ENCODE measurements at places on chromosomes 3 and 15. TPM values are rescaled to one million over a fixed set of nuclear protein-coding genes. Genes with fewer than 3 reads are reported as not detected.
A peak's percentile ranks its signal among the peaks of the same experiment; 100 is the strongest.

The GOLGA8S gene
- 0.14 TPM for total RNA-seq

The NLGN1 gene
- total RNA-seq, result 0.91 TPM

DNA sequence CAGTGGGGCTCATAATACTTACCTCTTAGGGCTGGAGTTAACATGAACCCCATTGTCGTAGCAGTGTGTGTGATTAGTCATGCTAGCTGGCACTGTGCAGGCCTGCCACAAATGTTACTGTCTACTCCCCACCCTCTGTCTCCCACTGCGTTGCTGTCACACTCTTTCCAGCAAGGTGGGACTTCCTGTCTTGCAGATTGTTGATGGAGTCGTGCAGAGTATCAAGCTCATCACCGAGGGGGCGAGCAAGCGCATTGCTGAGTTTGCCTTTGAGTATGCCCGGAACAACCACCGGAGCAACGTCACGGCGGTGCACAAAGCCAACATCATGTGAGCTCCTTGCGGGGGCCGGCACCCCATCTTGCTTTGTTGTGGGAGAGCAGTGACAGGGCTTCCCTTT is 12.9 kb downstream of the IDH3A start:
- no peak for DNase-seq

GRCh38 chr3:13046569-13047274 is 26.5 kb downstream of the IQSEC1 start:
- DNase-seq, result no peak

GRCh38 chr3:73734211-73735089 is 109.7 kb upstream of the PDZRN3 start:
- DNase-seq, result peak; percentile 9

DNA sequence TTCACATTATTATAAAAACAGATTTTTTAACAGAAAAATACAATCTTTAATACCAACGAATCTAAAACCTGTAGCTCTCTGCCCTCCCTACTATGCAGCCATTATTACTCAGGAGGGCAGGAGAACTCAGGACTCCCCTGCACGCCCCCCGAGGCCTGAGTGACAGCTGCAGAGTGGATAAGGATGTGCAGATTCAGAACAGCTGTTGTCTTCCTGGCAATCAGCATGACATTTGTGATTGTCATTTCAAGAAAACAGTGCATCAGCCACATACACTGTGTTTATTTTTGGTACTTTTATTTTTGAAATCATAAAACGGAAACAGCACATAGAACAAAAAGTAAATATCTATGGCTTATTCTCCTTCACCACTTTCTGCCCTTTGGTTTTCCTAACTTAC is 450.8 kb downstream of the OCA2 start:
- DNase-seq, result no peak

The ZIC4 gene
- total RNA-seq, result not detected

GRCh38 chr3:12875857-12876836 is 34.8 kb upstream of the RPL32 start:
- no peak for DNase-seq

The RBSN gene
- 19.6 TPM for total RNA-seq

- DNase-seq, result no peak
Observed at GRCh38 chr3:132638706-132639105, 20.9 kb downstream of the ACAD11 start.

DNA sequence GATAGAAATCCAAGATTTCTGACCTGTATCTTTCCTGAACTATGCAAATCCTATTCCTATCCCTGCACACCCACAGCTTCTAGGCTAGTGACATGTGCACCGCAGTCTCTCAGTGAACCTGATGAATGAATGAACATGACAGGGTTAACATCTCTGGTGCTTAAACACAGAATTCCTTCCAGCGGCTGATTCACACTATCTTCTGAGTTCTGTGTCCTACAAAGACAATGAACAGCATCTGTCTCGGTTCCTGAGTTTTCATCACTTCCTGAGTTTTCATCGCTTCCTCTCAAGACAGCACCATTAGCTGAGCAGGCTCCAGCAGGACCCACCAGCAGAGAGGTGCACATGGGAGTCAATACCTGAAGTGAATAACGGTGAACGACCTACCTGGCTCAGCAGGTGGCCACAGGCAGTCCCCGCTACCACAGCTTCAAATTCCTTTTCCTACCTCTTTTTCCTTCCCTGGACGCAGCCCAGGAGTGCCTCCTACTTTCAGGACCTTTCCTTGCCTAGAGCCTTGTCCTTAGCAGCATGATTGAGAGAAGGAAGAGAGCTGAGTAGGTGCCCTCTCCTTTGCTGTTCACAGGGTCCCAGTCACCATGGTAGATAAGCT is 113.5 kb downstream of the IGF2BP2 start:
- DNase-seq, result no peak

- DNase-seq, result peak; percentile 9
Observed at GRCh38 chr3:130990282-130990681, 36.3 kb downstream of the ASTE1 start.

The TMF1 gene
- total RNA-seq, result 46.8 TPM

- peak; percentile 59 for DNase-seq
Observed at GRCh38 chr3:126389112-126389793, 5.5 kb upstream of the CFAP100 start.

GRCh38 chr3:82473864-82474541 is 712.6 kb upstream of the GBE1 start:
- DNase-seq, result no peak

The FRMD5 gene
- total RNA-seq, result 17.0 TPM

DNA sequence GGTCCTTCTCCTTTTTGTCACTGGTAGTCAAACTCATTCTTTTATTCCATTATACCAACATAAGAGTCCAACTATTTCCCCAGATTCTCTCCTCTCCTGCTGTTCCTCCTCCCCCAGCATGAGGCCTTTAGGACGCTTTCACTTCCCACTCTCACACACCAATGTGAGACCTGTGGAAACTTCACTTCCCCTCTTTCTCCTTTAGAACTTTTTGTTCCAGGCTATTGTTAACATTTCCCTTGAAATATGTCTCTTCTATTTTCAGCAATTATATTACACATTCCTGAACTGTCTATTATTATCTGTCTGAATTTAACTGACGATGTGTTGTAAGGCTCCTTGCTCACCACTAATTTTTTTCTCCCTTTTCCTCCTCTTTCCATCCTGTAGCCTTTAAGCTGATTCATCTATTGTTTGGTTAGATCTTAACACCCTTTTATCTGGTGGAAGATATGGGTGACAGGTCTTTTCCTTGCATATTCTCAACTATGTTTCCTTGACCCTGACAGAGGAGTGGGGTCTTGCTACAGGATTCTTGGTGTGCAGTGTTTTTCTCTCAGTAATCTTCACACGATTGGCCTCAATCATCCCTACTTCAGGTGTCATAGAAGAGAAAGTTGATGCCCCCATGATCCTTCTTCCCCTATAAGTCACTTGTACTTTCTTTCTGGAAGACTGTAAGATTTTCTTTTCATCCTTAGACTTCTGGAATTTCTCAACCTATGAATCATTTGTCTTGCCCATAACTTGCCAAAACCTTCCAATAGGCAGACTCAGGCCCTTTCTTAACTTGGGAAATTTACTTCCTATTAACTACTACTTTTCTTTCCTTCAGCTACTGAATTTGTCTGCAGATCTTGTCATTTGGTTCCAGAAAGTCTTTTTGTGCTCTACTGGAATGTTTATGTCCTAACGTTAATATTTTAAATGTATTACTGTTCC is 5.9 kb downstream of the CYP19A1 start:
- DNase-seq, result peak; percentile 33

The GOLGA8N gene
- total RNA-seq, result 3.0 TPM

The OXSM gene
- 7.1 TPM for total RNA-seq

DNA sequence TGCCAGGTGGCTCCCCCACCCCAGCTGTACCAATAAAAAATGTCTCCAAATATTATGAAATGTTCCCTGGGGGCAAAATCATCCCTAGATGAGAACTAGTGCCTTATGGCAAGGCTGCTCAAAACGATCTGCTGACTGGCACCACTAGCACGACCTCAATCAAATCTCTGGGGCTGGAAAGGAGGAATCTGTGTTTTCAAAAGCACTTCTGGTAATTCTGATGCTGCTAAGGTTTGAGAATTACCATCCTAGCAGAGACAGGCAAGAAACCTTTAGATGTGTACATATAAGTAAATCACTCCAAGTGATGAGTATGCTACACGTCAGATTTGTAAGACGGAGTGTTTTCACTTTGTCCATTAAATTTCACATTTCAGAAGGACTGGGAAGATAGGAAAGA is 360.1 kb upstream of the THRB start:
- DNase-seq, result no peak

DNA sequence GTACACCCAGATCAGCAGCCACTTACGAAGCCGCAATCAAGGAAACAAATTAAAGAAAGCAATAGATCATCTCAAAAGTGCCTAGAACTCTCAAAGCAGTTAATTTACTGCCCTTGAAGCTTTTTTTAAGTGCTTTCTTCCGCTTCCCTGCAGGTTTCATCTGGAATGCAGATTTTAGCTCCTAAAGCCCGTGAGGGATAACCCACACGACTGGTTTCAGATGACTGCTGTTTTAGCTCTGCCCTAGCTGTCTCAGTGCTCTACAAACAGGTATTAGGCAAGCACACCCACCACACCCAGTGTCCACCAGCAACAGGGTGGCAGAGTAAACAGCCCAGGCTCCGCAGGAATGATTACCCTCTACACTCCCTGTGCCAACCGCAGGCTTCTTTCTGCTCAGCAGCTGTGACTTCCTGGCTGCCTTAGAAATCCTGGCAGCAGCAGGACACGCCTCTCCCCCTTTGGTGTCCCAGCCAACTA is 126.0 kb downstream of the FMN1 start:
- DNase-seq, result peak; percentile 23

DNA sequence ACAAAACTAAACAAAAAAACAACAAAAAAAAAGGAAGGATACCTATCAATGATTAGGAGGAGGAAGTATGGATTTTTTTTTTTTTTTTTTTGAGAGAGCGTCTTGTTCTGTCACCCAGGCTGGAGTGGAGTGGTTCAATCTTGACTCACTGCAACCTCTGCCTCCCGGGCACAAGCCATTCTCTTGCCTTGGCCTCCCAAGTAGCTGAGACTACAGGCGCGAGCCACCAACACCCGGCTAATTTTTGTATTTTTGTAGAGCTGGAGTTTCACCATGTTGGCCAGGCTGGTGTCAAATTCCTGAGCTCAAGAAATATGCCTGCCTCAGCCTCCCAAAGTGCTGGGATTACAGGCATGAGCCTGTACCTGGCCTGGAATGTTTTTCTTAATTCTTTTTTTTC is 195.8 kb downstream of the CBLB start:
- no peak for DNase-seq

DNA sequence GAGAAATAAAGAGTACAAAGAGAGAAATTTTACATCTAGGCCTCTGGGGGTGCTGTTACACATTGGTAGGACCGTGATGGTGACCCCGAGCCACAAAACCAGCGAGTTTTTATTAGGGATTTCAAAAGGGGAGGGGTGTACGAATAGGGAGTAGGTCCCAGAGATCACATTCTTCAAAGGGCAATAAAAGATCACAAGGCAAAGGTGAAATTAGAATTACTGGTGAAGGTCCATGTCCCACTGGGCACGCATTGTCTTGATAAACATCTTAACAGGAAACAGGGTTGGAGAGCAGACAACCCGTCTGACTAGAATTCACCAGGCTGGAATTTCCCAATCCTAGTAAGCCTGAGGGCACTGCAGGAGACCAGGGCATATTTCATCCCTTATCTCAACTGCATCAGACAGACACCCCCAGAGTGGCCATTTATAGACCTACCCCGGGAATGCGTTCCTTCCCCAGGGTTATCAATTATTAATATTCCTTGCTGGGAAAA is 4.3 kb downstream of the IRAK2 start:
- no peak for DNase-seq

- no peak for DNase-seq
Observed at GRCh38 chr3:172559020-172559419, 35.8 kb upstream of the TNFSF10 start.

DNA sequence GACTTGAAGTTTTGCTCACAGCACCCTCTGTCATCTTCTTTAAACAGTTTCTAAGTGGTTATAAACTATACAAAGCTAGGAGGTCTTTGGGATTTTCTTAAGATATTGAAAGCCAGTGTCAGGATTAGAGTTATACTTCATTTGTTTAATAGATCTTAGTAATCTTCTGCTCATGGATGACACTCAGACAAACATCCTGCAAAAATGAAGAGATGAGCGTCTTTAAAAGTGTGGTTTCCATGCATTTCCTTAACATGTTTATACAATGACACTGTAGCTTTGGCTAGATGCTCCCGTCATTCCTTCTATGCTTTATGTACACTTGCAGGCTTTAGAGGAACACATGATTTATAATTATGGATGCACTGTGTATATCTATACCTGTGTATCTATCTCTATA is 182.2 kb downstream of the NAALADL2 start:
- no peak for DNase-seq

- DNase-seq, result peak; percentile 31
Observed at GRCh38 chr15:27660676-27661075, 438.4 kb downstream of the OCA2 start.

The GRAMD2A gene
- total RNA-seq, result 0.77 TPM

The CCPG1 gene
- 63.1 TPM for total RNA-seq

GRCh38 chr15:63950911-63951481 is 95.3 kb downstream of the DAPK2 start:
- DNase-seq, result peak; percentile 94

DNA sequence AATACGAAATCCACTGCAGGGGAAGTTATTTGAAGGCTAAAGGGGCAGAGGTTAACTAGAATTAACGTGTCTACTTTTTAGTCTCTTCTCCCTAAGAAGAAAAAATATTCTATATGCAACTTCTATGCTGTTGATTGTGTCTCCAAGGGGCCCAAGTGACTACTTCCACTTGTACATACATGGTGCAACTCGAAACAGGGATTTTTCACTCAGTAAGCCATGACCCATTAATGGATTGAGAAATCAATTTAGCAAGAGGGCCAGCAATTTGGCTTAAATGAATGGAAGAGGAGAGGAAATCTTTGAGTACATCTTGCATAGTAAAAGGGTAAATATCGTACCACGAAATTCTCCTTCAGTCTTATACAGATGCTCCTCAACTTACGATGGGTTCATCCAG is 151.1 kb upstream of the HES1 start:
- DNase-seq, result no peak

DNA sequence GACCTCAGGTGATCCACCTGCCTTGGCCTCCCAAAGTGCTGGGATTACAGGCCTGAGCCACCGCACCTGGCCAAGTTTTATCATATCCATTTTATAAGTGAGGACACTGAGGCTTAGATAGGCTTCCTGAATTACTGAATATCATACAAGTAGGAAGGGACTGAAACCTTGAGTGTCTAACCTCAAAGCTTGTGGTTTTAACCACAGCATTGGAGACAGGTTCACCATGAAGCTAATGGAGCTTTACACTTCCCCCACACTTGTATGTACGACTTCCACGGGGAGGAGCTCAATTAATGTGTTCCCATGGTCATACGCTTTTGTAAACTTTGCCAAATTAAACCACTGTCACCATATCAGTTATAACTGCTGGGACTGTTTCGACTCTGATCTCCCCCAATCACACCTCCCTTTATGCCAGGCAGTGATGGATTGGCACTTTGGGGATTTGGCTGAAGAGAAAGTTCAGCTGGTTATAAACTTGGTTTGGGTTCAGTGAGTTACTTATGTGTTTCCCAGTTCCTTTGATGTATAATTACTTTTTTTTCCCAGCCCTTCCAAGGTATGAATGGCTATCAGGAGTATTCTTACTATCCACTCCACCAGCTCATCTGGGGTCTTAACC is 38.4 kb upstream of the MEIS2 start:
- no peak for DNase-seq

Measured in astrocyte (in vitro differentiated cells and primary cell).